Breast epithelium (tissue), 4 donors: ENCODE measurements at places on chromosomes 2 and 18. TPM values are rescaled to one million over a fixed set of nuclear protein-coding genes. Genes with fewer than 3 reads are reported as not detected.

DNA sequence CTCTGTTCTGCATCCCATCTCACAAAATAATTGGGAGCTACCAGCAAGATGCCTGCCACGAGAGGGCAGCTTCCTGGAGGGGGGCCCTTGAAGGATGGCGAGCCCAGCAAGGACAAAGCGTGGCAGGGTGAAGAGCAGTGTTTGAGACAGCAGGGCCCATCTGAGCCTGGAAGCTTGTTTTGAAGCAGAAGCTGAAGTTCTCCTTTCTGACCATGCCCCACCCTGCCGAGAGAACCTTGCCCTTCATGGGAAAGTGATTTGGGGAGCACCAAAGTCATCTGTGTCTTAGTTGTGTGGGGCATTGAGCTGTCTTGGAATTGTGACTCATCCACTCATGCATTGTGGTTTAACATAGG is 216.3 kb downstream of the BCL11A start:
- H3K4me1 ChIP-seq = no peaks in the 10 kb centered on the region
- H3K4me3 ChIP-seq = no peak overlapping the region
- DNase-seq = no peak
- H3K27me3 ChIP-seq = no peaks in the 10 kb centered on the region
- H3K27ac ChIP-seq = no peak overlapping the region
- no peaks in the 10 kb centered on the region for H3K36me3 ChIP-seq

- H3K27me3 ChIP-seq = no peaks in the 10 kb centered on the region
- H3K4me1 ChIP-seq = peaks cover 5% of the 10 kb centered on the region
- H3K27ac ChIP-seq = peak within 1 kb of the TSS; percentile 66
- no peaks in the 10 kb centered on the region for H3K36me3 ChIP-seq
These were observed at the start of gene LAMA3 for GRCh38 chr18:23689031-23689615. Gene LAMA3, plus strand, starts transcription at chr18:23689453. Its CDS starts 231 bp downstream, at chr18:23689684.

DNA sequence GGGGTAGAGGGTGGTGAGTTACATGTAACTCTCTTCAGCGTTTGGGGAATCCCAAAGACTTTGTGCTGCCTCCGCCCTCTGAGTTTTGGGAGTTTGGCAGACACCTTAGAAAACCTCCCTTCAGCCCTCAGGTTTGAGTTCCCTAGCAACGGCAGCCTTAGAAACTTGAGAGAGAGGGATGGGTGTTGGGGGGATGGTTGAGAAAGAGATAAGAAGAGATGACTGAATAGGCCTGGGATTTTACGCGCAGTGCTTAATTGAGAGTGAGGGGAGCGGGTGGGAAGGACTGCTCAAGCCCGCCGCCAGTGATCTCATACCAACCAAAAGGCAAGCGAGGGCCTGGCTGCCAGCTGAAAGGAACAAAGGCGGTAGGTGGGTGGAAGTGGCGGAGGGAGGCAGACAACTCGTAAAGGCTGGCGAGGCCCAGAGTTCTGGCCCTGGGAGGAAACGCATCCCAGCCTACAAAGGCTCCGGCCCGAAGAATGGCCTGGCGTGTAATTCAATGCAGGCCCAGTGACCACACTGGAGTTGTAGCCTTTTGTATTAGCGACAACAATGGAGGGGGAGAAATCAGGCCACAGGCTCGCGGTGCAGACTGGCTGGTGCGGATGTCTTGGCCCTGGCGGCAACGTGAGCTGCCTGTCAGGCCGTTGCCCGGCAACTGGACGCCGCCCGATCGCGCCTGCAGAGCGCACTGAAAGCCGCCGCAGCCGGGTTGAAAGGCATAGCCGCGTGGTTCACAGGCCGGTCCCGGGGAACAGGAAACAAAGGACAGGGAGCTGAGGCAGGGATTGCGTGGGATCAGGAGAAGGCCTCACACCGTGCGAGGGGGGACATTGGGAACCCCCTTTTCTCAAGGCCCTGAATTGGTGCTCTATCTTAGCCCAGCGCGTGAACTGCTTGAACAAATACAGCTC is 39.9 kb upstream of the DARS1 start:
- H3K27ac ChIP-seq = no peak overlapping the region
- peak; percentile 62 for DNase-seq
- H3K27me3 ChIP-seq = no peaks in the 10 kb centered on the region
- no peaks in the 10 kb centered on the region for H3K36me3 ChIP-seq
- no peaks in the 10 kb centered on the region for H3K4me1 ChIP-seq

MALL gene
- total RNA-seq = 6.2 TPM

HOXD4 gene
- total RNA-seq = 5.6 TPM

FHL2 gene
- total RNA-seq = 20.0 TPM

GRCh38 chr2:42965196-42965595 is 172.8 kb upstream of the HAAO start:
- H3K36me3 ChIP-seq = no peaks in the 10 kb centered on the region
- no peak for DNase-seq
- H3K4me1 ChIP-seq = peaks cover 13% of the 10 kb centered on the region
- peak overlapping the region; percentile 56 for H3K27ac ChIP-seq

GRCh38 chr2:22360735-22361374 is 1024.1 kb upstream of the KLHL29 start:
- no peak for DNase-seq
- H3K27me3 ChIP-seq = no peaks in the 10 kb centered on the region
- H3K4me3 ChIP-seq = no peak overlapping the region
- no peak overlapping the region for H3K27ac ChIP-seq
- no peaks in the 10 kb centered on the region for H3K4me1 ChIP-seq

GRCh38 chr2:21996339-21996738 is 872.6 kb downstream of the TDRD15 start:
- no peaks in the 10 kb centered on the region for H3K27me3 ChIP-seq
- H3K4me3 ChIP-seq = no peak overlapping the region
- H3K27ac ChIP-seq = no peak overlapping the region
- no peak for DNase-seq
- H3K36me3 ChIP-seq = no peaks in the 10 kb centered on the region

- DNase-seq = no peak
- no peaks in the 10 kb centered on the region for H3K36me3 ChIP-seq
- H3K4me1 ChIP-seq = no peaks in the 10 kb centered on the region
- H3K4me3 ChIP-seq = no peak overlapping the region
- no peak overlapping the region for H3K27ac ChIP-seq
These were observed 69.5 kb upstream of the TGIF1 start for GRCh38 chr18:3380384-3380961.

GRCh38 chr2:205193836-205194228 is 488.5 kb upstream of the NRP2 start:
- H3K4me3 ChIP-seq = no peak overlapping the region
- H3K27ac ChIP-seq = no peak overlapping the region
- no peaks in the 10 kb centered on the region for H3K27me3 ChIP-seq
- H3K4me1 ChIP-seq = no peaks in the 10 kb centered on the region

DNA sequence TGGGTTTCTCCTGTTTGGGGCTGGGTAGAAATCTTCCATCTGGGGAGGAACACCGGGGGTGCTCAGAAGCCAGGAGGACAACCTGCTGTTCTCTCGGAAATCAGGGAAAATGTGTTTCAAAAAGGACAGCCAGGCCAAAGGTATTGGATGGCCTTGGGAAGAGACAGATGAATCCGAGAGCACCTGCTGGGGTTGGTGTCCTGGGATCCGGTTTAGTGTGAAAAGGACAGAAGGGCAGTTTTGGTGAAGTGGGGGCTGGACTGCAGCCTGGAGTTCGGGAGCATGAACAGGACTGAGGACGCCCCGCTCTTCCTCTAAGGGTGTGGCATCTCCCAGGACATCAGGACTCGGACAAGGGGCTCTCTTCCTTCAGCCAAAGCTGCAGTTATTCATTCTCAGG is 24.9 kb upstream of the SNTG2 start:
- no peaks in the 10 kb centered on the region for H3K36me3 ChIP-seq
- H3K4me3 ChIP-seq = no peak overlapping the region
- no peak overlapping the region for H3K27ac ChIP-seq
- DNase-seq = no peak
- no peaks in the 10 kb centered on the region for H3K27me3 ChIP-seq
- no peaks in the 10 kb centered on the region for H3K4me1 ChIP-seq

- H3K4me1 ChIP-seq = no peaks in the 10 kb centered on the region
- H3K36me3 ChIP-seq = no peaks in the 10 kb centered on the region
- H3K27ac ChIP-seq = no peak overlapping the region
- DNase-seq = no peak
- no peaks in the 10 kb centered on the region for H3K27me3 ChIP-seq
These were observed 108.8 kb downstream of the DOCK10 start for GRCh38 chr2:224933431-224933830.

DNA sequence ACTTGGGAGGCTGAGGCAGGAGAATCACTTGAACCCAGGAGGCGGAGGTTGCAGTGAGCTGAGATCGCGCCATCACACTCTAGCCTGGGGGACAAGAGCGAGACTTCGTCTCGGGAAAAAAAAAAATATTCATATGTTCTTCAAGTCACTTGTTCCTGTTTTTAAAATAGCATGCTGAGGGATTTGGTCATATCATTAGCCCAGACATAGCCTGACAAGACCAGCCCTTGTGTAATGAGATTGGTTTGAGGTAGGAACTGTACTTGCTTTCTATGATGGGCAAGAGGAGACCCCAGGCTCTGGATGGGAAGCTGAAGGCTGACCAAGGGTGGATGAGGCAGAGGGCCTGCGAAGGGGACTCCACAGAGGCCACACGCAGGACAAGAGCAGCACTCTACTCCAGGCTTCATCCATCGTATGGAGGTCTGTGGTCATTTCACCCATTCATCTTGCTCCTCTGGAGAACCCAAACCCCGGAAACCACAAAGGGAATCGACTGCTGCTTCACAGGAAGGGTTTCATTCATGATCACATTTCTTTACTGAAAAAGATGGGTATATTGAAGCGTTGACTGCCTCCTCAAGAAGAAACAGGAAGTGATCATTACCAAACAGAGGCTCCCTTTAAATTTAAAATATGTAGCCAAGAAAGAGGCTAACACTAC is 87.1 kb upstream of the ZNF397 start:
- H3K27me3 ChIP-seq = no peaks in the 10 kb centered on the region
- no peak overlapping the region for H3K4me3 ChIP-seq
- DNase-seq = no peak
- no peaks in the 10 kb centered on the region for H3K4me1 ChIP-seq
- H3K36me3 ChIP-seq = no peaks in the 10 kb centered on the region

DNA sequence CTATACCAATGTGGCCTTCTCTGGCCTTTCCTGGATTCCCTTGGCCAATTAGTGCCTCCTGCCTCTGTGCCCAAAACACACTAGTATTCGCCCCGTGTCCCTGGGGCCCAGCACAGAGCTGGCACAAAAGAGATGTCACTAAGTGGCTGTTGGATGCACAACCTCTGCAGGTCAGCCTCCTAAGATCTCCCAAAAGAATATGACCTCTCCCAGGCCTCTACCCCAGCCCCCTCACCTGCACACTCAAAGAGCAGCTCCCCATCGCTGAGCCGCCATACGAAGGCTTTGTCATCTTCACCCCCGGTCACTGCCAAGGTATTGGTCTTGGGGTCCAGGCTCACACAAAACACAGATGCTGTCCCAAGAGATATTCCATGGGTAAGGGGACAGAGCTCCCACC is 2.7 kb downstream of the AAMP start:
- peaks cover 13% of the 10 kb centered on the region for H3K36me3 ChIP-seq
- peaks cover 5% of the 10 kb centered on the region for H3K4me1 ChIP-seq
- no peak for DNase-seq
- no peaks in the 10 kb centered on the region for H3K27me3 ChIP-seq
- no peak overlapping the region for H3K27ac ChIP-seq

GRCh38 chr2:43100883-43101662 is 125.3 kb downstream of the ZFP36L2 start:
- DNase-seq = peak; percentile 86
- no peaks in the 10 kb centered on the region for H3K36me3 ChIP-seq
- H3K4me3 ChIP-seq = peak overlapping the region; percentile 65
- no peaks in the 10 kb centered on the region for H3K27me3 ChIP-seq
- peak overlapping the region; percentile 96 for H3K27ac ChIP-seq
- H3K4me1 ChIP-seq = peaks cover 17% of the 10 kb centered on the region

DSG2 gene
- 14.1 TPM for total RNA-seq

UGT1A7 gene
- not detected for total RNA-seq

DNA sequence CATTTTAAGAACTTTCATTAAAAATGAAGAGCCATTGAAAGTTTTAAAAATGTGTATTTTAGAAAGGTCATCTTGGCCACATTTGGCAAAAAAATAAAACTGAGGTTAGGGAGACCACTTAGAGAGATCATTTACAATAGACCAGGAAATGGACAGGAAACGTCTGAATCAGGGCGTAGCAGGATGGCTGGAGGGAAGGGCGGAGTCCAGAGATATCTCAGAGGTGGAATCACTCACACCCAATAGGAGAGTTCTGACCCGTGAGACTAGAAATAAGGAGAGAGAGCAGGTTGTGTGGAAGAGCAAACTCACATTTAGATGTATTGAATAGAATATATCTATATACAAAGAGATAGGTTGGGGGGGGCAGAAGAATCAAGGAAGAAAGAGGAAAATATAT is 373.4 kb downstream of the METTL4 start:
- no peak overlapping the region for H3K4me3 ChIP-seq
- no peaks in the 10 kb centered on the region for H3K36me3 ChIP-seq
- no peaks in the 10 kb centered on the region for H3K4me1 ChIP-seq
- no peak for DNase-seq
- H3K27ac ChIP-seq = no peak overlapping the region

GRCh38 chr2:54456612-54457322 is 640 bp downstream of the SPTBN1 start:
- H3K27ac ChIP-seq = peak overlapping the region; percentile 96
- no peak for DNase-seq
- H3K4me3 ChIP-seq = peak overlapping the region; percentile 89
- H3K36me3 ChIP-seq = no peaks in the 10 kb centered on the region
- H3K4me1 ChIP-seq = no peaks in the 10 kb centered on the region

GRCh38 chr2:206531996-206532543 is 88.7 kb downstream of the ADAM23 start:
- no peak overlapping the region for H3K4me3 ChIP-seq
- no peaks in the 10 kb centered on the region for H3K27me3 ChIP-seq
- H3K4me1 ChIP-seq = no peaks in the 10 kb centered on the region
- no peaks in the 10 kb centered on the region for H3K36me3 ChIP-seq
- H3K27ac ChIP-seq = no peak overlapping the region

DNA sequence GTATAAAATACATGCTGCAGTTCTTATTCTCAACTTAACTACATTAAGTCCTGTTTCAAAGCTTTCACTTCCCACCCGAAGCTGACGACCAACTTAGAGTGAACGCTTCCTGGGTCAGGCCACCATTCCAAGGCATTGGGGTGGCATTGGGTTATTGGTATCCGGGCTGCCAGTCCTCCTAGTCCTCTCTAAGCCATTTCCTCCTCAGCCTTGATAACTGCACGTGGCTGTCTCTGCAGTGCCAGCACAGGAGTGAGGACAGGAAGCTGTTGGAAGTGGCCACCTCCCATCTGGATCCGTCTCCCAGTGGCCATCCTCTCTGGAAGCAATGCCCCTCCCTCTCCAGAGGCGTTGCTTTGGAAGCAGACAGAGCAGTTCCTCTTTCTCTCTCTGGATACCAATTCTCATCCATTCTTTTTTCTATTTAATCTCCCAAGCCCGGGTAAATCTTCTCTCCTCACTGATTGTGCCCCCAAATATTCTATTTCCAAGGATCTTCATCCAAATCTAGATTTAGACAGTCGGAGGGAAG is 354.7 kb downstream of the EIPR1 start:
- no peak overlapping the region for H3K27ac ChIP-seq
- H3K4me1 ChIP-seq = no peaks in the 10 kb centered on the region
- DNase-seq = no peak

KIAA2012 gene
- total RNA-seq = not detected

GRCh38 chr18:58438958-58439300 is 190.0 kb downstream of the ALPK2 start:
- no peak overlapping the region for H3K27ac ChIP-seq
- no peaks in the 10 kb centered on the region for H3K4me1 ChIP-seq
- H3K36me3 ChIP-seq = no peaks in the 10 kb centered on the region
- peak overlapping the region; percentile 10 for H3K4me3 ChIP-seq
- H3K27me3 ChIP-seq = no peaks in the 10 kb centered on the region
